Endothelial cell (in vitro differentiated cells): ENCODE measurements at places on chromosomes 12 and 14. TPM values are rescaled to one million over a fixed set of nuclear protein-coding genes. Genes with fewer than 3 reads are reported as not detected.

GRCh38 chr12:45575823-45576475 is 153.6 kb upstream of the ARID2 start:
- H3K4me1 ChIP-seq, result peaks cover 5% of the 10 kb centered on the region
- no peaks in the 10 kb centered on the region for H3K36me3 ChIP-seq
- no peak overlapping the region for H3K27ac ChIP-seq
- DNase-seq, result no peak

- no peaks in the 10 kb centered on the region for H3K4me1 ChIP-seq
- DNase-seq, result no peak
- no peak overlapping the region for H3K27ac ChIP-seq
- no peak overlapping the region for H3K4me3 ChIP-seq
Observed at GRCh38 chr12:116896411-116896924, 14.3 kb upstream of the FBXW8 start.

GRCh38 chr14:31727797-31728196 is 166.6 kb downstream of the NUBPL start:
- H3K27me3 ChIP-seq, result no peaks in the 10 kb centered on the region
- H3K36me3 ChIP-seq, result peaks cover 10% of the 10 kb centered on the region
- no peaks in the 10 kb centered on the region for H3K4me1 ChIP-seq
- H3K27ac ChIP-seq, result no peak overlapping the region
- H3K4me3 ChIP-seq, result no peak overlapping the region
- DNase-seq, result no peak

DNA sequence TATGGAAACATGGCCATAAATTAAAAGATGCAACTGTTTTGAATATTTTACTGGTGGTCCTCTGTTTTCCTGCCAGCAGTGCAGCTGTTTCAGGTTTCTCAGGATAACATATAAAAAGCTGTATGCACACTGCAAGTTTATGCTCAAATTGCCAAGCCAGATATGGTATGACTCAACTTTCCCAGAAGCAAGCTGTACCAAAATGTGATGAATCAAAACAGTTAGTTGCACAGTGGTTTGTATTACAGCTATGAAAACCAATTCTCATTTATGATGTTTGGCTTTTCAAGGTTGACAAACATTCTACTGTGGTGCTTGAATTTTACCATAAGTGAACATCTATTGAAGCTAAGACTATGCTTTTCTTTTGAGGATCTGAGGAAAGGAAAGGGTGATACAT is 15.5 kb downstream of the TRMT5 start:
- H3K27ac ChIP-seq, result no peak overlapping the region
- H3K27me3 ChIP-seq, result peaks cover 1% of the 10 kb centered on the region
- no peak overlapping the region for H3K4me3 ChIP-seq
- H3K36me3 ChIP-seq, result peaks cover 2% of the 10 kb centered on the region
- H3K4me1 ChIP-seq, result peaks cover 6% of the 10 kb centered on the region

Gene MYBPC1
- not detected for total RNA-seq

GRCh38 chr14:102708494-102708893 is 68.8 kb upstream of the TRAF3 start:
- no peaks in the 10 kb centered on the region for H3K4me1 ChIP-seq
- no peak overlapping the region for H3K4me3 ChIP-seq

GRCh38 chr14:54697001-54697400 is 130.1 kb downstream of the SAMD4A start:
- H3K27ac ChIP-seq, result no peak overlapping the region
- no peaks in the 10 kb centered on the region for H3K36me3 ChIP-seq
- no peak for DNase-seq
- H3K4me1 ChIP-seq, result peaks cover 12% of the 10 kb centered on the region
- H3K27me3 ChIP-seq, result peaks cover 3% of the 10 kb centered on the region
- H3K4me3 ChIP-seq, result no peak overlapping the region

GRCh38 chr12:115597157-115597712 is 680.3 kb downstream of the MED13L start:
- H3K36me3 ChIP-seq, result no peaks in the 10 kb centered on the region
- no peaks in the 10 kb centered on the region for H3K27me3 ChIP-seq
- DNase-seq, result no peak
- H3K4me1 ChIP-seq, result no peaks in the 10 kb centered on the region
- H3K4me3 ChIP-seq, result no peak overlapping the region

Gene RAD51AP1
- 12.5 TPM for total RNA-seq

DNA sequence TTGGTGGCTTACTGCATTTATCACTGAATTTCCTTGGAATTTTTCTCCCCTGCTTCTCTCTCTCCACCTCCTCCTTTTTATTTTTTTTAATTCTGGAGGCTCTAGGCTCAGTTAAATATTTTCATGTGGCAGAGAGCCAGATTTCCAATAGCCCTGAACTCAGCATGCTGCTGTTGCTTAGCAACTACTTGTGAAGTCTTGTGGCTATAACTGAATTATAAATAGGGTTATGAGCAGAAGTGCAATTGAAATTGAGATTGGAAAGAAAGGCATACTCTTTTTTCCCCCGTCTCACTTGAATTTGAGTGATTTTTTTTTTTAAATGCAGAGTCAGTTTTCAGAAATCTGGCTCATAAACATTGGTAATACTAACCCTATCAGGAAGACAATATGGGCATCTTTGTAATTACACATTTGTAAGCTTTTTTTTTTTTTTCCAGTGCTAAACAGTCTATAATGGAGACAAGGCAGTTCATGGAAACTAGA is 38.3 kb downstream of the ATF7IP start:
- H3K4me1 ChIP-seq, result peaks cover 12% of the 10 kb centered on the region
- H3K4me3 ChIP-seq, result no peak overlapping the region
- H3K27me3 ChIP-seq, result no peaks in the 10 kb centered on the region
- H3K27ac ChIP-seq, result peak overlapping the region; percentile 74

Gene SLC22A17
- 35.3 TPM for total RNA-seq

Gene CHGA
- total RNA-seq, result 0.67 TPM

Gene POTEM
- total RNA-seq, result not detected

DNA sequence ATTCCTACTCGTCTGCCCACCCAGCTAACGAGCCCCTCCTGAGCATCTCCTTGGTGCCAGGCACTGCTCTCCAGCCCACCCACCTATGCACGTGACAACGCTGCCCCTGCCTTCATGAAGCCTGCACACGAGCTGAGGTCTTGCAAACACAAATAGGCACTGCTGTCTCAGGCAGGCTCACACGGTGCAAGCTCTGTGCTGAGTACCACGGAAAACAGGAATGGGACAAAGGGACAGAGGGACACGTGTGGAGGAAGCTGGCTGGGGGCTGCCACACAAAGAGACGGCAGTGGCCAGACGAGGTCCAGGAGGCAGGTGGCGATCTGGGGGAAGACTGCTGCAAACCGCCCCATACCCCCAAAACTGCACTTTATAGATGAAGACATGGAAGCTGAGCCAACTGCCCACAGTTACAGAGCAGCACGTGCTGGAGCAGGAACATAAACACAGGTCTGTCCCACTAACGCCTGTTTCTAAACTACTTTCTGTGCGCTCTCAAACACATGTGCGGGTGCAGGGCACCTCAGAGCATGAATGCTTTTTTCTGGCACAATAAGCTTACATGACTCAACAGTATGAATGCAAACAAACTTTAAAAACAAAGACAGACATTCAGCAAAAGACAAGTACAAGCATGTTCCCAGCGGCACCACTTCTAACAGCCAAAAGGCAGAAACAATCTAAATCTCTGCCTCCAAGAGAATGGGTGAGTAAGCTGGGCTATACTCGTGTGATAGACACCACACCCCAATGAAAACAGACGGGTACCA is 64.5 kb downstream of the AMN start:
- H3K36me3 ChIP-seq, result peaks cover 75% of the 10 kb centered on the region
- H3K4me3 ChIP-seq, result peak overlapping the region; percentile 26
- H3K27ac ChIP-seq, result peak overlapping the region; percentile 34

DNA sequence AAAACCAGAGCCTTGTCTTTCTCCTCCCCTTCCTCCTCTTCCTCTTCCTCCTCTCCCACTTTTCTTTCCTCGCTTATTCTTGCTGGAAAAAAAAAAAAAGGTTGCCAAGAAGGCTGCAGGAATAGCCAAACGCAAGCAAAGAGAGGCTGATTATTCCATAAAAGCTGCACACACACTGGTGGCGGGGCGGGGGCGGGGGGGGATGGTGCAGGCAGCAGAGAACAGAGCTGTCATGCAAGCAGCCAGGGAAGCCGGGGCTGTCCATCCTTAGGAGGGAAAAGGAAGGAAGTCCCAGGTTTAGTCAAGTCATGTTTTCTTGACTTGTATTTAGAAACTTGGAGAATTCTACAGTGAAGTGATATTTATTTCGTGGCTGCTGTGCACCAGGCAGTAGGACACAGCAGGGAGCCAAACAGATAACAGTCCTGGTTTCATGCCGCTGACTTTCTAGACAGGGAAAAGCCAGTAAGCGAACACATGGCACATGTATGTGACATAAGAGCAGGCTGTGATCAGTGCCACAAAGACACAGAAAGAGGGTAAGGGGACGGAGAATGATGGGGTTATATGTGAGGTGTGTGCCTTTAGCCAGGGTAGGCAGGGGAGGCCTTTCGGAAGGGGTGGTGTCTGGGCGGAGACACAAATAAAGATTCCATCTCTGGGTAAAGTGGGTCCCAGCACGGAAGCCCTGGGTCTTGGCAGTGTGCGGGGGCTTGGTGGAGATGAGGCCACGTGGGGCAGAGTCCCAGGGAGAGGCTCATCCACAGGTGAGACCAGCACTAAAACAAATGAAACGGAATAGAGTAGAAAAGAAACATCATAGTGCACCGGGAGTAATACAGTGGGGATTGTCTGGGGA is 56.6 kb upstream of the SCN8A start:
- H3K4me3 ChIP-seq, result no peak overlapping the region
- H3K4me1 ChIP-seq, result peaks cover 16% of the 10 kb centered on the region
- H3K27ac ChIP-seq, result no peak overlapping the region
- H3K27me3 ChIP-seq, result no peaks in the 10 kb centered on the region
- DNase-seq, result no peak

DNA sequence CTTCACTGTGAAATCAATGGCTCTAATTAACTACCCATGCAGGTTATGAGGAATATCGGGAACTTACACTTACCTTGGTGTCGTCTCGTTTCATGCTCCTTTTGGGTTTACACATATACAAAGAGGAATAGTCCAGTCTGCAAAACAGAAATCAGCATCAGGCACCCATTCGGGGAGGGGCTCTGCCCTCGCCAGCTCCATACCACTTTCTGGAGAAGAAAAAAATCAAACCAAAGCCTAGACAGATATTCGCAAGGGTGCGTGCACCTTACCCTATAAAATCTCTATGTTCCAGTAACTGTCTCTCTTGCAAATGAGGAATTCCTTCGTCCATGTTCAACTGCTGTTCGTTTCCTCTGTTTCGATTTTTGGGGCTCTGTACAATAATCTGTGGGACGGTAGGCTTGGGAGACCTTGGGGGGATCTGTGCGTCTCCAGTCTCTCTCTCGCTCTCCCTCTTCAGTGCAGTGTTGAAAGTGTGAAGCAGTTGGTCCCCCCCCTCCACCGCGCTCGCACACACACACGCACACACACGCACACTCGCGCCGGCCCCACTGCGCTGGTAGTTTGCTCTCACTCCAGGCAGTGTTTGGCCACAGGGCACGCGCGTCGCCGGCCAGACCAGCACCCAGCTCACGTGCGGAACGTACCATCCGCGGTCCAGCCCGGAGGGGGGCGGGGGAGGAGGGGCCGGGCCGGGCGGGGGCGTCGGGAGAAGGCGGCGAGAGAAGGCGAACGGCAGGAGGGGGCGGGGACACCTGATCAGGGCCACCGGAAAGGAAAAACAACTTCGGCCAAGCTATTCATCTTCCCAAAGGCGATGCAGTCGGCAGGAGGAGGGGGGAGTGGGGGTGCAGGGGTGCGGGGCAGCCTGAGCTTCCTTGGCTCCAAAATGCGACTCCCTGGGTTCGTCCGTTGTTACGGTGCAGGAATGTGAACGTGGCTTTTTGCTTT is at the start of gene BHLHE41:
Gene BHLHE41, minus strand, starts transcription at position 592 of the 954 bp plus-strand sequence. Its CDS starts 258 bp downstream, at position 334.
- peak; percentile 67 for DNase-seq
- H3K27ac ChIP-seq, result peak within 1 kb of the TSS; percentile 92
- peaks cover 14% of the 10 kb centered on the region for H3K27me3 ChIP-seq
